ENCODE measurements at places on chromosomes 5 and 9. TPM values are rescaled to one million over a fixed set of nuclear protein-coding genes. Genes with fewer than 3 reads are reported as not detected.

The FOXD4 gene
- total RNA-seq, result 0.46 TPM

The C5orf58 gene
- total RNA-seq, result not detected

The PKD2L2 gene
- total RNA-seq, result not detected

DNA sequence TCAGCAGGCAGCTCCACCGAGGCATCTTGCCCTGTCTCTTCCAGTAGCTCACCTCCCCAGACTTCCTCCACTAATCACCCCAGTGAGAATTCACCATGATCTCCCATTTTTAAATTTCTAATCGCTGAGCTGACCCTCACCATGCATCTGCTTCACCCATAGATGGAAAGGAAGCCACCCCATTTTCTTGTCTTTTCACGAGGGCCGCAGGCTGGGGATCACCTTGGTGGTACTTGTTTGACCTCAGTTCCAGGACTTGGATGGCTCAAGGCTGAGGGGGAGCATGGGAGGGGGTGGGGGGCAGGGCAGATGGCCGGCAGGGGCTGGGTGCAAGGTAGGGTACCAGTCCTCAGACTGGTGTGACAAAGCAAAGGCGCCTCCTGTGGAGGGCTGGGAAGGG, 3.6 kb downstream of the PROP1 start:
- no peak for DNase-seq

- no peak for DNase-seq
Observed at GRCh38 chr9:126619361-126620135, 5.8 kb downstream of the LMX1B start.

- DNase-seq, result no peak
Observed at GRCh38 chr5:140497897-140498296, 49.6 kb upstream of the EIF4EBP3 start.

Data from omental fat pad (tissue), 4 donors.